ENCODE measurements at places on chromosomes 3 and 15. TPM values are rescaled to one million over a fixed set of nuclear protein-coding genes. Genes with fewer than 3 reads are reported as not detected.

The CADM2 gene
- polyA plus RNA-seq = 28.3 TPM

The CFAP91 gene
- 7.4 TPM for polyA plus RNA-seq

The ATP8B4 gene
- polyA plus RNA-seq = 0.17 TPM

The PODXL2 gene
- 32.3 TPM for polyA plus RNA-seq

The GOLGA6A gene
- 2.1 TPM for polyA plus RNA-seq

The ABHD10 gene
- 10.9 TPM for polyA plus RNA-seq

The GPR87 gene
- 0.06 TPM for polyA plus RNA-seq

The AVEN gene
- 3.7 TPM for polyA plus RNA-seq
